Keratinocyte (primary cell): ENCODE measurements at places on chromosomes 4 and X. TPM values are rescaled to one million over a fixed set of nuclear protein-coding genes. Genes with fewer than 3 reads are reported as not detected.

Gene TMPRSS11A
- polyA plus RNA-seq, result 0.03 to 0.10 TPM in 2 of 3 replicates, not detected in the other

GRCh38 chrX:76428243-76429130, 977 bp downstream of the MAGEE1 start:
- DNase-seq, result no peak
- H3K4me3 ChIP-seq, result peak overlapping the region; percentile 66
- H3K36me3 ChIP-seq, result no peaks in the 10 kb centered on the region
- no peaks in the 10 kb centered on the region for H3K27me3 ChIP-seq
- H3K4me1 ChIP-seq, result no peaks in the 10 kb centered on the region

Gene SPATA4
- polyA plus RNA-seq, result 0.05 to 0.13 TPM (median 0.12 TPM) in 3 replicates

Gene FMR1NB
- not detected in 3 replicates for polyA plus RNA-seq

DNA sequence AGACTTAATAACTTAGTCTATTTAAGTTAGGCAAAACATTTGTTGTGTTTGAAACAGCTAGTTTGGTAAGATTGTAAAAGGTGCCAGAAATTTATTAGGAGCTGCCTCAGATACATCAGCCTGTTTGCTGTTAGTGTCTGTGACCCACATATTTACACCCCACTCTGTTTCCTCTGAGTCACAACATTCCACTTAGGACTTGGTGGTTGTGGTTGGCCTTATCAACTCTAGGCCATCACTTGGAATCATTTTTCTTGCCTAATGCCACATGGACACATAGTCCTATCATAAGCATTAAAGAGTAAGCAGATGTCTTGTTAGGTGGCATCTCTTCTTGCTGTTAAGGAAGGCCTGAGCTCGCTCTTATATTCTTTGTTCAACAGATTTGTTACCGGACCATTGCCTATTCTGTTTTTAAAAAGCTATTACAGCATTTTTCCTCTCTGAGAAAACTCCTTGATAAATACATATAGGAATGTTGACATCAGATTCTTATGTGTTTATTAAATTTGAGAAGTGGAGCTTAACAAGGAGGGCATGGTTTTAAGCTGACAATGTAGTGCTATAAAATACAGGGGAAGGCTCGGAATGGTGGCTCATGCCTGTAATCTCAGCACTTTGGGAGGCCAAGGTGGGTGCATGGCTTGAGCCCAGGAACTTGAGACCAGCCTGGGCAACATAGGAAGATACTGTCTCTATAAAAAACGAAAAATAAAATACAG, 51.2 kb upstream of the PGRMC2 start:
- DNase-seq, result no peak
- H3K4me1 ChIP-seq, result peaks cover 14% of the 10 kb centered on the region
- H3K36me3 ChIP-seq, result no peaks in the 10 kb centered on the region
- no peak overlapping the region for H3K4me3 ChIP-seq
- no peak overlapping the region for H3K27ac ChIP-seq
- H3K27me3 ChIP-seq, result no peaks in the 10 kb centered on the region

DNA sequence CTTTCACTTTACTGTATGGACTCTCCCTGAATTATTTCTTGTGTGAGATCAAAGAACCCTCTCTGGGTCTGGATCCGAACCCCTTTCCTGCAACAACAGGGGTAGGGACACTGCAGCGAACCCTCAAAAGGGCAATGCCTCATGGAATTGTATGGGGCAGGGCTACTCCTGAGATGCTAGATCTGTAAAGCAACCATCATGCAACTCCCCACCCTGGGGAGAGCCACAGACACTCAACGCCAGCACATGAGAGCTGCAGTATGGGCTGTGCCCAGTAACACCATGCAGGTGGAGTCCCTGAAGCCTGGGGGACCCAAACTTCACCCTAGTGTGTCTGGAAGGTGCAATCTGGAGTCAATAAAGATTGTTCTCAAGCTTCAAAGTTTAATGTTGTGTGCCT, 304.7 kb downstream of the DCHS2 start:
- no peak for DNase-seq
- H3K4me1 ChIP-seq, result no peaks in the 10 kb centered on the region
- no peaks in the 10 kb centered on the region for H3K27me3 ChIP-seq
- no peaks in the 10 kb centered on the region for H3K36me3 ChIP-seq
- no peak overlapping the region for H3K27ac ChIP-seq
- H3K4me3 ChIP-seq, result no peak overlapping the region

DNA sequence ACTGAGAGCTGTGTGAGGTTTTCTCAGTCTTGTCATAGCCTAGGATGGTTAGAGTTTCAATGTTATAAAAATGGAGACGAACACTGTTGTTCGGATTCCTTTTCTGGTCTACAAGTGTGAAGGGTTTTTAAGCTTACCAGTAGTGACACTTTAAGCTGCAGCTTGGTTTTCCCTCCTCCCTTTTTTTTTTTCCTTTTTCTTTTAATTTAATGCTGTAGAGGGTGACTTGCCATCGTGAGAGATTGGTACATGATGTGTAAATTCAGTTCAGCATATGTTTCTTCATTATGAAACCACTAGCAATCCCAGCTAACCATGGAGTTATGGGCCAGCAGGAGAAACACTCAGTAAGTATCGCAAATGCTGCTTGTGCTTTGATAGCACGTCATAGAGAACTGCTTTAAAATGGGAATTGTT, 165.0 kb downstream of the RAPGEF2 start:
- peaks cover 14% of the 10 kb centered on the region for H3K4me1 ChIP-seq
- no peaks in the 10 kb centered on the region for H3K36me3 ChIP-seq
- H3K4me3 ChIP-seq, result no peak overlapping the region
- H3K27ac ChIP-seq, result no peak overlapping the region
- DNase-seq, result no peak

GRCh38 chr4:42719257-42719656, 62.4 kb upstream of the ATP8A1 start:
- H3K27me3 ChIP-seq, result no peaks in the 10 kb centered on the region
- H3K4me3 ChIP-seq, result no peak overlapping the region
- H3K4me1 ChIP-seq, result no peaks in the 10 kb centered on the region
- H3K36me3 ChIP-seq, result no peaks in the 10 kb centered on the region

DNA sequence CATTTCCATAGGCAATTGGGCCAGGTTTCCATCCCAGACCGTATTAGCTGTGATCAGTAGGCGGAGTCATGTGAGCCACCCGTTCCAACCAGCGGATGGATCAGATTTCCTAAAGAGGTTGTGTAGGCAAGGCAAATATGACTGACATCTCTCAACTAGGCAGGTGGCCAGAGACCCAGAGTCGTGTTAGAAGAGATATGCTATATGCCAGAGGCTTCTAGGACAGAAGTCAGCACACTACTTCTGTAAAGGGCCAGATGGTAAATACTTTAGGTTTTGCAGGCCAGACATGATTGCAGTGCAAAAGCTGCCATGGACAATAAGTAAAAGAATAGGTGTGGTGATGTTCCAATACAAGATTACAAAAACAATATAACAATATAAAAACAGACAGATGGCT, 788.4 kb downstream of the RPA4 start:
- no peaks in the 10 kb centered on the region for H3K27me3 ChIP-seq
- H3K27ac ChIP-seq, result no peak overlapping the region
- no peak for DNase-seq
- no peak overlapping the region for H3K4me3 ChIP-seq
- H3K4me1 ChIP-seq, result no peaks in the 10 kb centered on the region

- peaks cover 11% of the 10 kb centered on the region for H3K4me1 ChIP-seq
- no peaks in the 10 kb centered on the region for H3K27me3 ChIP-seq
- DNase-seq, result no peak
- H3K27ac ChIP-seq, result no peak overlapping the region
Observed at GRCh38 chrX:78102091-78102490, 2.0 kb upstream of the PGK1 start.
